ENCODE measurements at places on chromosomes 3 and 15. TPM values are rescaled to one million over a fixed set of nuclear protein-coding genes. Genes with fewer than 3 reads are reported as not detected.

- DNase-seq = no peak
- no peaks in the 10 kb centered on the region for H3K4me1 ChIP-seq
- no peak overlapping the region for H3K4me3 ChIP-seq
- no peak overlapping the region for H3K27ac ChIP-seq
- no peaks in the 10 kb centered on the region for H3K27me3 ChIP-seq
Observed at GRCh38 chr3:153967260-153967659, 153.9 kb upstream of the ARHGEF26 start.

DNA sequence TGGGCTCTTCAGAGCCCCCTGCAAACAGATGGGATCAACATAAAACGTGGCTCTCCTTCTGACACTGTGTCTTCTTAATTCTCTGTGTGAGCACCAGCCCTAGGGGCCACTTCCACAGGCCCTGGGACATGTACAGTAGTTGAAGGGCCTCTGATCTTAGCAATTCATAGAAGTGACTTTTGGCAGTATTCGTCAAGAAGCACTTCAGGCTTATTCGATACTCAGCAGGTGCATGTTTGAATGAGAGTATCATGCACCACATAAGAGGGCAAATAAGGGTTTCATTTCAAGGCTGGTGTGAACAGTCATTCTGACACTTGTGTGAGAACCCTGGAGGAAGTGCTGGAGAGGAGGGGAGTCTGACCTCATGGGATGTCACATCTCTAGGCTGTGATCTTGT lies 113.9 kb downstream of the GABRG3 start:
- no peaks in the 10 kb centered on the region for H3K27me3 ChIP-seq
- no peak overlapping the region for H3K4me3 ChIP-seq
- no peak for DNase-seq
- no peak overlapping the region for H3K27ac ChIP-seq

The RPL39L gene
- 1.5 TPM for total RNA-seq

The RBSN gene
- total RNA-seq = 33.9 TPM

GRCh38 chr3:25690768-25691533 lies 26.2 kb upstream of the TOP2B start:
- no peaks in the 10 kb centered on the region for H3K27me3 ChIP-seq
- no peaks in the 10 kb centered on the region for H3K4me1 ChIP-seq
- H3K36me3 ChIP-seq = no peaks in the 10 kb centered on the region
- DNase-seq = no peak
- no peak overlapping the region for H3K27ac ChIP-seq
- H3K4me3 ChIP-seq = no peak overlapping the region

- H3K4me1 ChIP-seq = no peaks in the 10 kb centered on the region
- H3K4me3 ChIP-seq = no peak overlapping the region
- no peaks in the 10 kb centered on the region for H3K27me3 ChIP-seq
- no peak overlapping the region for H3K27ac ChIP-seq
- no peaks in the 10 kb centered on the region for H3K36me3 ChIP-seq
Observed at GRCh38 chr3:195086885-195087284, 184.1 kb downstream of the XXYLT1 start.

DNA sequence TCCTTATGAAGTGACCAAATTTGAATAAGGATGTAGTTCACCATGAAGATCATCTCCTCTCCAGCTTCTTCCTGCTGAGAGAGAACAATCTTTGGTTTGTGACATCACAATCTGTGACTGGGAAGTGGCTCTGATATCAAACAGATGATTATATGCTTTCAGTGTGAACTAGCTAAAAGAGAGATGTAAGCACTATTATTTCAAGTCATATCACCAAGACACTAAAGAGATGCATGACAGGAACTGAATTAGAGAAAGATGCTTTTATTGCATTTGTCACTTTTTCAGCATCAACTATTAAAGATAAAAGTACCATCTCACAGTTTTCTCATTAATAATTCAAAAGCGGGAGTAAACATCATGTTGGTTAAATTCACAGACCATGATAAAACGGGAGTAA lies 3.5 kb downstream of the CHRM5 start:
- H3K36me3 ChIP-seq = no peaks in the 10 kb centered on the region
- no peak overlapping the region for H3K4me3 ChIP-seq
- DNase-seq = no peak
- H3K27me3 ChIP-seq = no peaks in the 10 kb centered on the region
- H3K4me1 ChIP-seq = no peaks in the 10 kb centered on the region

The HRG gene
- not detected for total RNA-seq

DNA sequence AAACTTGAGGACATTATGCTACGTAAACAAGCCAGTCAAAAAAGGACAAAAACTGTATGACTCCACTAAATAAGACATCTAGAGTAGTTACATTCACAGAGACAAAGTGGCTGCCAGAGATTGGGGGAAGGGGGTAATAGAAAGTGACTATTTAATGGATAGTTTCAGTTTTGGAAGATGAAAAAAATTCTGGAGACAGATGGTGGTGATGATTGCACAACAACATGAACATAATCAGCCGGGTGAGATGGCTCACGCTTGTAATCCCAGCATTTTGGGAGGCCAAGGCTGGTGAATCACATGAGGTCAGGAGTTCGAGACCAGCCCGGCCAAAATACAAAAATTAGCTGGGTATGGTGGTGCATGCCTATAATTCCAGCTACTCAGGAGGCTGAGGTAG lies 40.6 kb downstream of the DPP8 start:
- H3K36me3 ChIP-seq = peaks cover 72% of the 10 kb centered on the region
- no peak overlapping the region for H3K27ac ChIP-seq
- H3K4me1 ChIP-seq = no peaks in the 10 kb centered on the region

- H3K27ac ChIP-seq = no peak overlapping the region
- H3K4me3 ChIP-seq = no peak overlapping the region
- H3K36me3 ChIP-seq = no peaks in the 10 kb centered on the region
- no peak for DNase-seq
- H3K4me1 ChIP-seq = peaks cover 5% of the 10 kb centered on the region
Observed at GRCh38 chr15:40357246-40357645, 773 bp upstream of the DISP2 start.

GRCh38 chr3:71998995-71999673 lies 214.2 kb upstream of the PROK2 start:
- H3K27ac ChIP-seq = no peak overlapping the region
- peaks cover 4% of the 10 kb centered on the region for H3K27me3 ChIP-seq
- no peaks in the 10 kb centered on the region for H3K4me1 ChIP-seq
- H3K36me3 ChIP-seq = no peaks in the 10 kb centered on the region

GRCh38 chr3:15636028-15636709 lies 34.6 kb downstream of the BTD start:
- H3K27me3 ChIP-seq = no peaks in the 10 kb centered on the region
- peaks cover 35% of the 10 kb centered on the region for H3K4me1 ChIP-seq
- peak; percentile 62 for DNase-seq
- H3K27ac ChIP-seq = peak overlapping the region; percentile 75
- no peak overlapping the region for H3K4me3 ChIP-seq

The EFCC1 gene
- total RNA-seq = 1.1 TPM

The UROC1 gene
- total RNA-seq = not detected

- DNase-seq = peak; percentile 33
- no peak overlapping the region for H3K4me3 ChIP-seq
- H3K4me1 ChIP-seq = no peaks in the 10 kb centered on the region
- no peak overlapping the region for H3K27ac ChIP-seq
- peaks cover 6% of the 10 kb centered on the region for H3K27me3 ChIP-seq
Observed at GRCh38 chr3:13665582-13666226, 116.8 kb downstream of the FBLN2 start.

- H3K27ac ChIP-seq = no peak overlapping the region
- no peak overlapping the region for H3K4me3 ChIP-seq
- H3K27me3 ChIP-seq = no peaks in the 10 kb centered on the region
- no peaks in the 10 kb centered on the region for H3K36me3 ChIP-seq
Observed at GRCh38 chr15:27043770-27044169, 72.8 kb downstream of the GABRG3 start.

The AMT gene
- total RNA-seq = 33.0 TPM

The PLA2G4E gene
- 0.22 TPM for total RNA-seq

- H3K4me1 ChIP-seq = no peaks in the 10 kb centered on the region
- no peak overlapping the region for H3K27ac ChIP-seq
- no peak for DNase-seq
- no peaks in the 10 kb centered on the region for H3K27me3 ChIP-seq
- peaks cover 77% of the 10 kb centered on the region for H3K36me3 ChIP-seq
Observed at GRCh38 chr3:45741742-45742460, 52.7 kb downstream of the SACM1L start.

DNA sequence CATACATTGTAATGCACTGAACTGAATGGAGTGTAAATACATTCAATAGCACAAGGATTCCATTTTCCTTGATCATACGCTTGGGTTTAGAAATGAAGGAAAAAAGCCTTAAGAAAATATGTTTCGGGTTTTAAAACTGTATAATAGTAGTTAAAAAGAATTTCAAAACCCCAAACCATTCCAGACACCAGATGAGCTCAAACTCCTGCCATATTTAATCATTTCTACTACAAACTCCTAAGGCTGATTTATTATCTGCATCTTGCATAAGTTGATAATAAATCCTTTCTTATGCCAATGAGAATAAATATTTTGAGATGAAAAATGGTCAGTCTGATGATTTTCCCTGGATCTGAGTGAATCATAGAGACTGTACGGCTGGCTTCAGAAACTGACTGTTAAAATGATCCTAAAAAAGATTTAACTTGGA lies 51.0 kb downstream of the NR1D2 start:
- no peaks in the 10 kb centered on the region for H3K27me3 ChIP-seq
- no peak overlapping the region for H3K27ac ChIP-seq

The SLC22A14 gene
- total RNA-seq = 0.14 TPM

GRCh38 chr3:143119009-143119914 lies at the start of gene CHST2:
Gene CHST2, plus strand, starts transcription at chr3:143119771. Its CDS starts 1,046 bp downstream, at chr3:143120817.
- H3K4me1 ChIP-seq = peaks cover 16% of the 10 kb centered on the region
- H3K27me3 ChIP-seq = peaks cover 17% of the 10 kb centered on the region
- H3K36me3 ChIP-seq = no peaks in the 10 kb centered on the region
- DNase-seq = peak; percentile 35
- H3K27ac ChIP-seq = peak within 1 kb of the TSS; percentile 34
- peak within 1 kb of the TSS; percentile 33 for H3K4me3 ChIP-seq

DNA sequence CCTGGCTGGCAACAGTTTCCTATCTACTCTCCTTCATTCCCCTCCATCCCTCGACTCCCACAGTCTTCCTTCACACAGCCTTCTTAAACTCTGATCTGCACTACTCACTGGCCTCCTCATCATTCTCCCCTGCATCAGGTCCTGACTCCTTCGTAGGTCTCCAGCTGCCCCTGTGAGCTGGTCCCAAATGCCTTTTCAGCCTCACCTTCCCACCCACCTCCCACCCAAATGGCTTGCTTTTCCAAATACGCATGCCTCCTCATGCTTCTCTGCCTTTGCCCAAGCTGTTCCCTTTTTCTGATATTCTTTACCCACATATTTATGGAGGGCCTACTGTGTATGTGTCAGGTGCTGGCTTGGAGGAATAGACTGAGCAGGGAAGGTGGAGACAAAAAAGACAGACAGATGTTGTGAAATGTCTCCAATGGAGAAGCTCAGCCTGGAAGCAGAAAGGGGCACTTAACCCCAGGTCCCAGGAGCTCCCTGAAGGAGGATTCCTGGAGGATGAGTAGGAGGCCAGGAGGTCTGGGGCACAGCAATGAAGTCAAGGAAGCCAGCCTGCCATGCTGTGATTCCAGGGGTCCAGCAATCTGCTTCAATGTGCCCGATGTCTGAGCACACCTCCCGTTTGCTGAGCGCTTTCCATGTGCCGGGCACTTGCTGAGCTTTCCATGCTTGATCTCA lies 252.2 kb downstream of the SHQ1 start:
- no peaks in the 10 kb centered on the region for H3K27me3 ChIP-seq
- H3K4me3 ChIP-seq = no peak overlapping the region
- no peak for DNase-seq
- no peaks in the 10 kb centered on the region for H3K36me3 ChIP-seq
- H3K4me1 ChIP-seq = no peaks in the 10 kb centered on the region
- H3K27ac ChIP-seq = no peak overlapping the region

- H3K27me3 ChIP-seq = no peaks in the 10 kb centered on the region
- no peaks in the 10 kb centered on the region for H3K36me3 ChIP-seq
- no peak overlapping the region for H3K27ac ChIP-seq
- no peaks in the 10 kb centered on the region for H3K4me1 ChIP-seq
- no peak overlapping the region for H3K4me3 ChIP-seq
Observed at GRCh38 chr15:87939848-87940457, 316.6 kb downstream of the NTRK3 start.

DNA sequence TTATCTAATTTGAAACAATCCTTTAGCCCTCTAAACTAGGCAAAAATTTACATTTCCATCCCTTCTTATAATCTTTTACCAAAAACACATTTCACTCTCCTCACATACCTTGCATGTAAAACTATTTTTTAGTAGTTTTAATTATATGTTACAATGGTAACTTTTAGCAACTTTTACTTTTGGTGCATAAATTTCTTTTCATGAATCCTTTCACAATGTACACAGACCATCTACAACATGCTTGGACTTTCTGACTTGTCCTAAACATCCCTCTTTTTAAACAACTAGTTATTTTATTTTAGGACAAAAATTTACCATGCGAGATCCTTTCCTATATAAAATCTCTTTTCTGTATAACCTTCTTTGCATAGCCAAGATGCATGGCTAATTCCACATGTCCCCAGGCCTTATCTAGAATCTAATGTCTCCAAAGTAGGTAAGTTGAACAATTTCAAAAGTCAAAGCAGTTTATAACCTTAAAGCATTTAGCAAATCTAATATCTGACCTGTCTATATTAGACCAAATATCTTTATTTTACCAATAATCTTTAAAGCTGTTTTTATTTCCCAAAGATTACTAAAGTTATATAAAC lies 14.4 kb upstream of the ALDH1L1 start:
- H3K27me3 ChIP-seq = no peaks in the 10 kb centered on the region
- no peak overlapping the region for H3K4me3 ChIP-seq
- DNase-seq = no peak
- no peaks in the 10 kb centered on the region for H3K4me1 ChIP-seq

The ZKSCAN7 gene
- total RNA-seq = 6.0 TPM

- DNase-seq = no peak
- H3K4me1 ChIP-seq = peaks cover 6% of the 10 kb centered on the region
- no peaks in the 10 kb centered on the region for H3K36me3 ChIP-seq
- H3K27me3 ChIP-seq = no peaks in the 10 kb centered on the region
Observed at GRCh38 chr15:75460646-75461045, 9.2 kb upstream of the SIN3A start.

- H3K27ac ChIP-seq = peak overlapping the region; percentile 90
- DNase-seq = no peak
- H3K36me3 ChIP-seq = no peaks in the 10 kb centered on the region
- H3K27me3 ChIP-seq = no peaks in the 10 kb centered on the region
- H3K4me1 ChIP-seq = peaks cover 5% of the 10 kb centered on the region
Observed at GRCh38 chr3:32571192-32571485, 481 bp upstream of the DYNC1LI1 start.

DNA sequence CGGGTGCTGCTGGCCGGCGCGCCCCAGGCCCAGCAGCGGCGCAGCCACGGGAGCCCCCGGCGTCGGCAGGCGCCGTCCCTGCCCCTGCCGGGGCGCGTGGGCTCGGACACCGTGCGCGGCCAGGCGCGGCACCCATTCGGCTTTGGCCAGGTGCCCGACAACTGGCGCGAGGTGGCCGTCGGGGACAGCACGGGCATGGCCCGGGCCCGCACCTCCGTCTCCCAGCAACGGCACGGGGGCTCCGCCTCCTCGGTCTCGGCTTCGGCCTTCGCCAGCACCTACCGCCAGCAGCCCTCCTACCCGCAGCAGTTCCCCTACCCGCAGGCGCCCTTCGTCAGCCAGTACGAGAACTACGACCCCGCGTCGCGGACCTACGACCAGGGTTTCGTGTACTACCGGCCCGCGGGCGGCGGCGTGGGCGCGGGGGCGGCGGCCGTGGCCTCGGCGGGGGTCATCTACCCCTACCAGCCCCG lies 777 bp downstream of the LOXL1 start:
- H3K4me1 ChIP-seq = peaks cover 9% of the 10 kb centered on the region
- H3K27ac ChIP-seq = peak overlapping the region; percentile 75
- DNase-seq = peak; percentile 56
- peaks cover 5% of the 10 kb centered on the region for H3K27me3 ChIP-seq
- H3K4me3 ChIP-seq = no peak overlapping the region

GRCh38 chr15:69973102-69973714 lies 124.5 kb downstream of the TLE3 start:
- no peaks in the 10 kb centered on the region for H3K27me3 ChIP-seq
- no peaks in the 10 kb centered on the region for H3K36me3 ChIP-seq
- no peak overlapping the region for H3K27ac ChIP-seq
- H3K4me3 ChIP-seq = no peak overlapping the region
